NCI-H526 treated with DMSO at 0.1 percent for 48 hours (cell line): ENCODE measurements at places on chromosomes 12 and 14.

DNA sequence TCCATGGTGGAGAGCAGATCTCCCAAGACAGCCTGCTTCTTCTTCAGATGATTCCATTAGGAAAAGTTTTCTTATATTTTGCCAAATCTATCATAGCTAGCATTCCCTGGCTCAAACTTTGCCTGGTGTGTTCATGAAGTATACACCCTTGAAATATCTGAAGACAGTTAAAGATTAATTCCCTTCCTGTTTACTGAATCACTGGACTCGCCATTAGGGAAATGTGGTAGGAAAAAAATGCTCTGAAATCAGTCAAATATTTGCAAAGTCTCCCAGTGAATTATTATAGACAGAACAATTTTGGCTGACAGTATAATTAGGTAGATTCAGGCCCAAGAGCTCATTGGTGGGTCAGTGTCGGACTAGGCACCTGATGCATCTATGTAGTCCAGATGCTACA, 86.5 kb downstream of the PDZRN4 start:
- no peak for DNase-seq

DNA sequence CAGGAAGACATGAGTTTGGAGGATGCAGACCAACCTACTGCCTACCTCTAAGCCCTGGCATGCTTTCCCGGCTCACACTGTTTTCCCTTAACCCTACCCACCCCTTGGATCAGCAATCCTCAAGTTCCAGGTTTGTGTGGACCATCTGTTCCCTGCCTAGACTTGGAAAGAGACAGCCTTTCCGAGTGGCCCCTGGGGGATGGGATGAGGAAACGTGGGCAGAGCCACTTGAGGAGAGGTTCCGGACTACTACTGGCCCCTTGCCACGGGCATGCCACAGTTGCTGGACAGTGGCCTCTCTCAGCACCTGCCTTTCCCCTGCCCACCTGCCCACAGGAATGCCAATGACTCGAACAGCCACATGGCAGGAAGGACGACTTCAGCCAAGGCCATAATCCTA, 135.9 kb downstream of the SLC15A4 start:
- DNase-seq = no peak

- no peak for DNase-seq
Observed at GRCh38 chr12:8493084-8493483, 20.2 kb upstream of the CLEC4D start.

DNA sequence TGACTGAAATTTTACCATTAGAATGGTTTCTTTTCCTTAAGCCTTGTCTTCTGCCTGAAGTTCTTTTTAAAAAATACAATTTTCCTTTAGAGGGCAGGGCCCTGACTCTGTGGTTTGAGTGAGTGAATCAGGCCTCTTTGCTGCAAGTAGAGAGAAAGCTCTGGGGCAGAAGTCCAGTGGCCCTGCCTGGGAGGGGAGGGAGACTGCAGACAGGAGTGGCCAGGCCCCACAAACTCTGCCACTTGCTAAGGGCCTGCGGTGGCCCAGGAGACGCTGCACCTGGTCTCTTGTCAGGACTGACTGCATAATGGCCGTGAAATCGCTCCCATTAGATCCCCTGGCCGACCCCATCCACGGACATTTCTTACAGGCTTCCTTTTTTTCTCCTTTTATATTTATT, 25.5 kb downstream of the TSPAN11 start:
- DNase-seq = no peak

GRCh38 chr12:6620137-6620884, 13.1 kb upstream of the CHD4 start:
- no peak for DNase-seq

- no peak for DNase-seq
Observed at GRCh38 chr14:61438497-61438859, 117.1 kb downstream of the PRKCH start.

DNA sequence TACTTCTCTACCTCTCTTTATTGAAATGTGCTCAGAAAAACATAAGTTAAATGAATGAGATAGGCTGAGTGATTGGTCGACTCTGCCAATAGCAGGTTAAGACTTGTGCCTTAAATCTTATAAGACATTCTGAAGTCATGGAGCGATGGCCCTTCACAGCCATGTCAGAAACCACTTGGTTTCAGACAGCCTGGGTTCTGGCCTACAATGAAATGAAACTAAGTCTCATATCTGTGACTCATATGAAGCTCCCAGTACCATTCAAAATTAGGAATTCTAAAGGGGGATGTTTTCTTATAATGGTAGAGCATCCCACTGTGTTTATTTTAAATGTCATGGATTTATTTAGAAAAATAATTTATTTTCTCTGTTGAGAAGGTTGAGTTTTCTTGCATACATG, 42.6 kb downstream of the PLXNC1 start:
- no peak for DNase-seq

- DNase-seq = no peak
Observed at GRCh38 chr14:75554482-75554881, 23.9 kb upstream of the FLVCR2 start.

GRCh38 chr12:130044991-130045621, 117.2 kb upstream of the FZD10 start:
- no peak for DNase-seq

GRCh38 chr12:77402716-77403115, 337.3 kb upstream of the E2F7 start:
- DNase-seq = no peak

DNA sequence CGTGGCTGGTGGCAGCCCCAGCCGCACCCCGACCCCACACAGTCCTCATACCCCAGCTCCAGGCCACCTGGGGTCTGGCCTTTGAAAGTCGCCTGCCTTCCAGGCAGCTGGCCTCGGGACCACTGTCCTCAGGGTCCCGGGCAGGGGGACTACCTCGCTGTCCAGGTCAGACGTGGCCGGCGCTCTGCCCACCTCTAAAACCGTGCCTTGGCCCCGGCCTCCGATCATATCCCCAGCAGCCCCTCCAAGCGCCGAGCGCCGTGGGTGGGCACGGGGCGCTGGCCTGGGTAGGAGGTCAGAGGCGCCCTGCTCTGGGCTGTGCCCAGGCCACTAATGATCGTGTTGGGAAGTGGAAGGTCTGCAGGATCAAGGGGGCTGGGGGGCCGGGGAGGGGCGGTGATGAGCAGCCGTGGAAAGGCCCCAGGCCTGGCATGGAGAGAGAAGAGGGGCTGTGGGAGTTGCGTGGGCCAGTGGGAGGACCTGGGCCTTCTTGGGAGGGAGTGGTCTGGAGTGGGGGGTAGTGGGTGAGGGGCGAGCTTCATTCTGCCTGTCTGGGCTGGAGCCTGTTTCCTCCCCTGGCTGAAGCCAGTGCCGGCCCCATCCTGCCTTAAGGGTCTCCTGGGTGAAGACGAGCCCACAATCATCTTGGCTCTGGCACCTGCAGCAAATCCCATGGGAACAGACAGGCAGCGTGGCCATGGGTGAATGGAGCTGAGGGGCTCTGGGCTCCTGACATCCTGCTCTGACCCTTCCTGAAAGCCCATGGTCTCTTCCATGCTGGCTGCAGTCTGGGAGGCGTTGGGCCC, 4.9 kb downstream of the TMEM121 start:
- no peak for DNase-seq
